ENCODE measurements at places on chromosomes 2 and 18. TPM values are rescaled to one million over a fixed set of nuclear protein-coding genes. Genes with fewer than 3 reads are reported as not detected.

The CXCR4 gene
- 147 TPM for total RNA-seq

The RTP5 gene
- not detected for total RNA-seq

The MEIS1 gene
- not detected for total RNA-seq

DNA sequence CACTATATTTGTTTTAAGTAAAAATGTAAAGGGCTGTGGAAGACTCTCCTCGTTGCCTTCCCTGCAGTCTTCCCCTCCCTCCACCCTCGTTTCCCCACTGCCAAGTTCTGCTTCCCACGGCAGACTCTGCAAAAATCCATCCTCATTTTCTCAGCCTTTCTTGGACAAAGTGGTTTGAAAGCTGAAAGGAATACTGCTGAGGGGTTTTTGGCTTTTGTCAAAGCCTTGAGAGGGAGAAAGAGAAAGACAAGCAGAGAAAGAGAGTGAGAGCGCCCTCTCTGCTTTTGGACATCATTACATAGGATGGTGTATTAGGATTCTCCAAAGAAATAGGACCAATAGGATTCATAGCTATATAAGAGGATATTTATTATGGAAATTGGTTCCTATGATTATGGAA, 455.9 kb upstream of the SOX11 start:
- H3K27me3 ChIP-seq: no peaks in the 10 kb centered on the region
- H3K4me3 ChIP-seq: no peak overlapping the region
- no peak overlapping the region for H3K27ac ChIP-seq
- DNase-seq: no peak

DNA sequence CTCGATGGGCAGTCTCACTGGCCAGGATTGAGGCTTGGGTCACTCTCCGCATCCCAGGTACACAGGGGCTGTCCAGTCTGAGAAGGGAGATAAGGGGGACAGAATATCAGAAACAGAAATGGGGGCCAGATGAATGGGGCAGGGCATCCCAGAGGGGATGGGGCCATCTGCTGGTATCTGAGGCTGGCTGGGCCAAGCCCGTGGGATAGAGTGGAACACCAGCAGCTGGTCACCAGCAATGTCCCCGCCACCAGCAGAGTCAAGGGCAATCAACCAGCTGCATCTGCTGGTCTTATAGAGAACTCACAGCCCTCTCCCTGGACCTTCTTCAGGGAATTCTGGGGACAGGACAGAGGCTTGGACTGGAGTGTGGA, 128.8 kb upstream of the HAAO start:
- H3K4me3 ChIP-seq: no peak overlapping the region
- H3K36me3 ChIP-seq: no peaks in the 10 kb centered on the region
- H3K27ac ChIP-seq: no peak overlapping the region
- DNase-seq: no peak
- no peaks in the 10 kb centered on the region for H3K4me1 ChIP-seq

DNA sequence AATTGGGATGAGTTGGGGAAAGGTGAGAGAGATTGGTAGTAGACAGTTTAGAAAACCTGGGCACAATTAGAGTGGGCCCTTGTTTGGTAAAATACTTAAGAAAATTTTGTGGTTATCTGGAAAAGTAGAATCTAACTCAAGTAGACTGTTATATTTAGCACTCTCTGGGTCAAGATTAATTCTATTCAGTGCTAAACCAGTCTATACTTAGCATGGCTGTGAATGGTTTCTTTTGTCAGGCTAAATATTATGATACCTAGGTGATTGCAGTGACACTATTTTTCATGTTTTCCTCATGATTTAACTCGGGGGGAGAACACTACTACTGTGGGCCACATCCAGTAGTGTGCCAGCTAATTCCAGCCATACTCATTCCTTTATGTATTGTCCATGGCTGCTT, 58.9 kb downstream of the KIAA1328 start:
- H3K36me3 ChIP-seq: peaks cover 3% of the 10 kb centered on the region
- H3K4me3 ChIP-seq: no peak overlapping the region

GRCh38 chr18:35441857-35442595, 55.7 kb downstream of the INO80C start:
- no peak for DNase-seq
- no peak overlapping the region for H3K27ac ChIP-seq
- H3K4me3 ChIP-seq: no peak overlapping the region
- no peaks in the 10 kb centered on the region for H3K27me3 ChIP-seq

- no peaks in the 10 kb centered on the region for H3K36me3 ChIP-seq
- H3K4me1 ChIP-seq: no peaks in the 10 kb centered on the region
- H3K4me3 ChIP-seq: no peak overlapping the region
- H3K27ac ChIP-seq: no peak overlapping the region
Measured at GRCh38 chr2:104420953-104421352, 433.0 kb upstream of the POU3F3 start.

DNA sequence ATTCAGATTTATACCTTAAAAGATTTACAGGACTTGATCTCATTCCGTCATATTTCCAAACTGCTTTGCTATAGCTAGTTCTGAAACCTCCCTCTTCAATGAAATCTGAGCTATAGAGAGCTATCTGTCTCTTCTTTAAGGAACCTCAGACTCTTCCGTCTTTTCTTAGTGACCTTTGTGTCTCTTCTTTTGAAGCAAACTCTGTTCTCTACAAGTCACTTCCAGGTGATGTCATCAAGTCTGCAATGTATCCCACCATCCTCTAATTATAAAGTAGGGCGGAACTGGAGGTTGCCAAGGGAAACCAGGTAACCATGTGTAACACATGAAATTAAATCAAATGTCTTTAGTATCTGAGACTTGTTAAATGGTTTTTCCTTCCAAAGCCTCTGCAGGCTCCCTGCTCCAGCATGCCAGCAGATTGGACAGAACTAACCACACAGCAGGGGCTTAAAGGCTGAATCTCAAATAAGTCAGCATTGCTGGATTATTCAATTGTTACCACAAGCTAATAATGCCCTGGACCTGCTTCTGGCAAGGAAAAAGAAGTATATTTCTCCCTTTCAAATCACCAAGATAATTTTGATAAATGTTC, 41.2 kb upstream of the PEX13 start:
- no peak for DNase-seq
- H3K4me3 ChIP-seq: no peak overlapping the region
- peaks cover 39% of the 10 kb centered on the region for H3K4me1 ChIP-seq
- H3K27me3 ChIP-seq: no peaks in the 10 kb centered on the region
- no peak overlapping the region for H3K27ac ChIP-seq
